ENCODE measurements at places on chromosomes 4 and X.

- no peak for DNase-seq
These were observed 62.3 kb upstream of the CD99 start for GRCh38 chrX:2628751-2629315.

DNA sequence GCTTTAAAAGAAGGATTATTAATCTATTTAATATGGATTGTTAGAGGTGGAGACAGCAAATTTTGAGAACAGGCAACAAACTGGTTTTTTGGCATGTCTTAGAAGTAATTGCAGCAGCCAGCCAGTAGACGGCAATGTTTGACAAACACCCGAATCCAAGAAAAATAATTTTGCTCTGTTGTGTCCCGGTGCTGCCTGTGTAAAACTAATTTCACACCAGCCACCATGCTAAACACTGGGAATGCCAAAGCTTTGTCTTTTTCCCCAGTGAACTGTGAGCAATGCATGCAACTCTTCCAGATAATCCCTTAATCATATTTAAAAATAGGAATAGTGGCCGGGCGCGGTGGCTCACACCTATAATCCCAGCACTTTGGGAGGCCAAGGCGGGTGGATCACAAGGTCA is 25.9 kb downstream of the SMIM31 start:
- no peak for DNase-seq

DNA sequence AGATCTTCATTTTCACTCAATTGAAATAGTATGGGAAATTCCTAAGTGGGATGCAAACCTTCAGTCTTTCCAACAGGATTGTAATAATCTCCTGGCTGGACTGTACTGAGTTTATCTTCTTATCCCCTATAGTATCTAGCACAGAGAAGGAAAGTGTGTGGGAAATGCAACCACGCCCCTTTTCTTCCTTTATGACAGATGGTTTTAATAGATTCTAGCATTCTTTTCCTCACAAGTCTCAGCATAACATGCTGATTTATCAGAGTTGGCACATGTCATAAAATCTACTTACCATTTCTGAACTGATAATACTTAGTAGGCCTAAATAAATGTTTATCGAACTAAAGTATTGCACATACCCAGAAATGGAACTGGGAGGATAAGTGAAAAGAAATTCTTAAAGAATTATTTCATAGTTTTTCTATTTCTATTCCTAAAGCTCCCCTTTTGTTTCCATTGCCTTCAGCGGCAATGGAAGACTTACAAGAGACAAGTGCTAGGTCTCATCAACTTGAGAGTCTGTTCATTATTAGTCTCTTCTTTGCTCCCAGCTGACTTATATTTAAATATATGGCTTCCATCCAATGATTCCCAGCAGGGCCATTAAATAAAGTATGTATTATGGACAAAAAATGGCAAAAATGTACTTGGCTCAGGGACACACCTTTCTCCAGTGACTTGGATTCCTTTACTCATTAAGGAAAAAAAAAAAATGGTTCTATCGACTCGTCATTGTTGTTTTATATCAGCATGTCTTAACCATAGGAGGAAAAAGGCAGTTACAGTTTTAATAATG is 484.5 kb downstream of the IL1RAPL1 start:
- DNase-seq = no peak

GRCh38 chrX:10416424-10416823 is 204.0 kb downstream of the MID1 start:
- no peak for DNase-seq

- DNase-seq = peak; percentile 40
These were observed 130.1 kb upstream of the TECRL start for GRCh38 chr4:64539234-64539849.

DNA sequence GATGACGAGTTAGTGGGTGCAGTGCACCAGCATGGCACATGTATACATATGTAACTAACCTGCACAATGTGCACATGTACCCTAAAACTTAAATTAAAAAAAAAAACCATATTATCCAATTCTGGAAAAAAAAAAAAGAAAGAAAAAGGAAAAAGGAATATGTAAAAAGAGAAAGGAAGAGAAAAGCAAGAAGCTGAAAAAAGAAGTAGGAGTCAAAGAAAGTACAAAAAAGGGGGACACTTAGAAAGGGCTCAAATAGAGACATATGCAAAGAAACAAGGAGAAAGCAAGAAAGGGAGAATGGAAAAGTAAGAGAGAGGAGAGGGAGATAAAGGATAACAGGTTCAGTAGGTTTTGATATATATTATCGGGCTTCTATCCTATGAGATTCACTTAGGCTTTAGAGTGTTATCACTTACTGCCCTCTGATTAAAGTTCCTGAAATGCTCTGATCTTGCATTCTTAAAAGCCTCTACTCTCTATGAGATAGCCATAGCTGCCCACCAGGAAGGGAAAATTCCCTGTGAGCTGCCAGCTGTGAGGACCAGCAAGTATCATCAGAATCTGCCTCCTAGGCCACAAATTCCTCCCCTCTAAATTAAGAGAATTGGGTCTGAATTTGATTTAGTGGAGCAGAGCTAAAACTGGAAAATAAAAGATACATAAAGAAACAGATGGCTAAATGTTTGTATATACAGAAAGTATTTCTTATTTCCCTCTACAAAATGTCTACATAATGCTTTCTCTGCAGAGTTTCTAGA is 95.2 kb downstream of the AMMECR1 start:
- no peak for DNase-seq

- no peak for DNase-seq
These were observed 147.5 kb downstream of the DLG3 start for GRCh38 chrX:70592091-70592490.

DNA sequence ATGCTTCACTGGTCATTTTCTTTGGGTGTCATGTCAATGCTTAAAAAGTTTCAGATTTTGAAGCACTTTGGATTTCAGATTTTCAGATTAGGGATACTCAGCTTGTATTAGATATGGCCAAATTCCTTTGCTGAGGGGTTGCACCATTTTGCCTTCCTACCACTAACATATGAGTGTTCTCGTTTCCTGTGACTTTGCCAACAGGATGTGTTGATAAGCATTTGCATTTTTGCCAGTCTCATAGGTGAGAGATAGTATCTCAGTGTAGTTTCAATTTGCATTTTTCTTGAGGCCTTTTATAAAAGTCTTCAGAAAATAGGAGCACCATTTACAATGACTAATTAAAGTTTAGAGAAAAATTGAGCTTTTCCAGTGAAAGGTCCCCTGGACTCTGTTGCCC is 71.6 kb upstream of the CLCN4 start:
- no peak for DNase-seq

GRCh38 chr4:9899306-9900055 is 118.0 kb downstream of the DRD5 start:
- no peak for DNase-seq

- no peak for DNase-seq
These were observed 308.6 kb downstream of the PTTG2 start for GRCh38 chr4:38268837-38269236.

- no peak for DNase-seq
These were observed 82.5 kb downstream of the ARHGAP10 start for GRCh38 chr4:147814376-147814775.

- DNase-seq = no peak
These were observed 464.9 kb downstream of the SMARCA1 start for GRCh38 chrX:129058405-129058804.

DNA sequence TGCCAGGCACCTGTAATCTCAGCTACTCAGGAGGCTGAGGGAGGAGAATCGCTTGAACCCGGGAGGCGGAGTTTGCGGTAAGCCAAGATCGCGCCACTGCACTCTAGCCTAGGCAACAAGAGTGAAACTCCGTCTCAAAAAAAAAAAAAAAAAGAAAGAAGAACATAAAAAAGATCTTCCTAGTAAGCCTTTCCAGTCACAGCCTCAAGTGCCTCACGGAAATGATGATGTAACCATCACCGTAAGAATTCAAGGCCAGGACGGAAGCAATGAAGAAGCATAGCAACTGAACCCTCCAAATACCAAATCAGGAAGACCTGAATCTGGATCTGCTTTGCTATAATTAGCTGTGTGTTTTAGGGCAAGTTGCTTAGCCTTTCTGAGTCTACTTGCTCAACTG is 28.8 kb downstream of the RBM47 start:
- DNase-seq = no peak

DNA sequence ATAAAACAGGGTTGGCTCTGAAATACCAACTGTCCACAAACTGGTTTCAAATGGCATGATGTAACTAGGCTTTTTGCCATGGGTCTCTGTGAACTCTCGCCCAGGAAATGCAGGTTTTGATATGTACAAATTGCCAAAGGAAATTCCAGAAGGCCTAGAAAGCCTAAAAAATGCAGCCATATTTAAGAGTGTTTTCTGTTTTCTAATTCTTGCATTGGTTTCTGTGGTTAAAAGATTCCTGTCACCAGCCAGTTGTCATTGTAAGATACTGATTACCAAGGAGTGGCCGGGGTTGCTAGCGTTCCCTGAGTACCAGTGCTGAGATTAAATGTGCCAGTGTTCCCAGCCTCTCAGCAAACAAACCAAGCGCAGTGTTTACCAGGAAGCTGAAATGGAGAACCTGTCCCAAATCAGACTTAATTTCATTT is 53.9 kb upstream of the SORBS2 start:
- no peak for DNase-seq

- DNase-seq = no peak
These were observed 105.4 kb downstream of the MTNR1A start for GRCh38 chr4:186449954-186450353.

GRCh38 chr4:40881096-40881495 is 131.3 kb downstream of the NSUN7 start:
- DNase-seq = no peak

DNA sequence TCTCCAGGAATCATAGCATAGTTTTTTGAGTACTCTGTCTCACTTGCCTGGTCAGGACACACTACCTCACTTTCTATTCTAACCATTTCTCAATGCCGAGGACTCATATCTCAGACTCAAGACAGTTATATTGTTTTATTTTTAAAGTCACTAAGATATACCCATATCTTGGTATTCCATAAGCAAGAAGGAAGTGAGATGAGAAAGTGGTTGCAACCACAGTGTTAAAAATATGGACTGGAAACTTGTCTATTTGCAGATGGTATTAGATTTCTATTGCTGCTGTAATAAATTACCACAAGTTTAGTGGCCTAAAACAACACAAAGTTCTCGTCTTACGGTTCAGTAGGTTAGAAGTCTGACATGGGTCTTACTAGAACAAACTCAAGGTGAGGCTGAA is 344.8 kb upstream of the MAGEB2 start:
- DNase-seq = no peak

- no peak for DNase-seq
These were observed 6.9 kb upstream of the CXCL1 start for GRCh38 chr4:73862322-73862721.

- DNase-seq = no peak
These were observed 3.9 kb upstream of the SULT1B1 start for GRCh38 chr4:69764311-69764710.

DNA sequence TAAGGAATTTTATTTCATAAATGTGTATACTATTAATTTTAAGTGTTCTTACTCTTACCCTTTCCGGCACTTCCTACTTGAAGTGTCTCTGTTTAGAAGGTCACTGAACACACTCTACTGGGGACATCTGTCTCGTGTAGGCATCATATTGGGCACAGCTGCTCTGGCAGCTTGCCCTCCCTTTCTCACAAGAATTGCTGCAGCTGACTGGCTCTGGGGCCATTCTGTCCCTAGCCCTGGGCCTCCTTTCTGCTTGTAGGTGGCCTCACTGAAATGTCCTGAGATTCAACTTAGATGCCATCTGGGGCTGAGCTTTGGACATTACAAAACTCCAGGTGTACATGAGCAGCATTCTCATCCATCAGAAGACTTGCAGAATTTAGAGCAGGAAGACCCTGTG is 49.6 kb downstream of the SMAD1 start:
- DNase-seq = peak; percentile 43

DNA sequence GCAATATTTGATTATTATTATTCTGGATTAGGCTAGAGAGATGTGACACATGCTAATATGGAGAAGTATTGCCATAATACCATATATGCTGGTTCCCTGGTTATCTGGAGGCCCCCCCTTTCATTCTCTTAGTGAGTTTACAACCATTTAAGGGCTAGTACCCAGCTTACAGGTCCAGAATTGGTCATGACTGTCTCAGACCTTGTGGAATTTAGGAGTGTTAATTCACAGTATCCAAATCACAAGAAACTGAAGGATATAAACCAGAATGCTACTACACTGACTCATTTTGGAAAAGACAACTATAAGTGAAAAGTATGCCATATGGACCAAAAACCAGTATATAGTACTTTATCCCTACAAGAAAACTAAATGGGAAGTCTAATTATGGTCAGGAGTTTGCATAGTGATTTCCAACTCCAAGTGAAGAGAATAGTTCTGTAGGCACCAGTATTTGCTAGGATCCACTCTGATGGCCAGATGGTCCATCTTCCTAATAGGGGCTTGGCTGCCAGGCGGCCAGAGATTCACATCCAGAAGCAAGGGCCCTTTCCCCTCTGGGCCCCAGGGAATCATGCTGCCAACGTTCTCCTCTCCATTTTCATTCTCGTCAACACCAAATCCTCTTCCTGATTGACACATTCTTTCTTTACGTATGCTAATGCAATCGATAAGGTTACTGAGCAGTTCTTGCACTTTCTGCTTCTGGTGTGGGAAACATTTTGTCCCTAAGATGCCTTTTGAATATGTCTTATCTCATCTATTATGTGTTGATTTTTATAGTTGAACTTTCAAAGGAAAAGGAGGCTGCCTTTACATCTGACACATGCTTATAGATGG is 123.6 kb downstream of the SHROOM3 start:
- DNase-seq = no peak

- DNase-seq = peak; percentile 46
These were observed 49.2 kb downstream of the SEL1L3 start for GRCh38 chr4:25813448-25814106.

DNA sequence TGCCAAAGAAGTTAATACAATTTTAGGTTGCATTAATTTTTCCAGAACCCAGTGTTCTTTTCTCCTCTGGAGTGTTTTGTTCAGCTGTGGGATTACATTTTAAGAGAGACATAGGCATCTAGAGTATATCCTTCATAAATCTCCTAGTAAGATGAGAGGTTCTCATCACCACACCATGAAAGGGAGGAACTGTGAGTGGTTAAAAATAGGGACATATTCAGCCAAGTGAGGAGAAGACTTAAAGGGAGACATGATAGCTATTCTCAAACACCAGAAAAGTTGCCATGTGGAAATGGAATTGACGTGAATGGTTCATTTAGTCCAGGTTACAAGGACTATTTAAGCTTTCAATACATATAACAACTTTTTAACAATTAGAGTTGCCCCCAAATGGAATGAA is 6.5 kb upstream of the MRPL1 start:
- DNase-seq = no peak

- DNase-seq = no peak
These were observed 29.4 kb downstream of the CTBP1 start for GRCh38 chr4:1219566-1219950.

- DNase-seq = no peak
These were observed 56.1 kb upstream of the MSX1 start for GRCh38 chr4:4803216-4803911.

All from NCI-H2029 (cell line).